ENCODE measurements at places on chromosomes 11 and 22.
A peak's percentile ranks its signal among the peaks of the same experiment; 100 is the strongest.

DNA sequence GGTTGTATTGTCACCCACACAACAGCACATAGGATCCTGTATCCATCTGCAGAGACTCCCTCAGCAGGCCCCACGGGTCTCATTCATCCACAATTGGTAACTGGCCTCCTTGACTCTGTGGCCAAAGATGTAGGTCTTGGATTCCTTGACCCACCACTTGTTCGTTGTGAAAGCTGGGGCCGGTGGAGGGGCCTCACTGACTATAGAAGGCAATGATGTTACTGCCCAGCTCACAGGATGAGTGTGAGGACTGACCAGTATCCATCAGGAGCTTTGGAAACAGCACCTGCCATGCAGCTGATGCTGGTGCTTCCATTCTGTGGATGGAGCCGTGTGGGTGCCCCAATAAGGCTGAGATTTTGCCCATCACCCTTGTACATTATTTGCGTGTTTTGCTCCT is 615.7 kb downstream of the BRD1 start:
- no peak for DNase-seq

DNA sequence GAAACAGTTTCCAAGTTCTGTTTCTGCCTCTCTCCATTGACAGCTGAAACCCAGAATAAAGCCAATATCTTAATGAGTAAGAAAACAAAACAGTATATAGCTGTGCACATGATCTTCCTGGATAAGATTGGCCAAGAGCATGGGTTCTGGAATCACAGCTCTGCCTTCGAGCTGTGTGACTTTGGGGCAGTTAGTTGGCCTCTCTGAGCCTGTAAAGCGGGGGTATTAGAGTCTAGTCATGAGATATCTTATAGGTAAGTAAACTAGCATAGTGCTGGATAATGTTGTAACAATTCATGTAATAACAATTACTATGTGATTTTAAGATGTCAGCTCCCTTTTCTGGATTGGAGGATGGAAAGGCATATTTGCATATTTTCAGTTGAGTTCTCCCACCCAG is 73.5 kb downstream of the TRAF6 start:
- DNase-seq: no peak

DNA sequence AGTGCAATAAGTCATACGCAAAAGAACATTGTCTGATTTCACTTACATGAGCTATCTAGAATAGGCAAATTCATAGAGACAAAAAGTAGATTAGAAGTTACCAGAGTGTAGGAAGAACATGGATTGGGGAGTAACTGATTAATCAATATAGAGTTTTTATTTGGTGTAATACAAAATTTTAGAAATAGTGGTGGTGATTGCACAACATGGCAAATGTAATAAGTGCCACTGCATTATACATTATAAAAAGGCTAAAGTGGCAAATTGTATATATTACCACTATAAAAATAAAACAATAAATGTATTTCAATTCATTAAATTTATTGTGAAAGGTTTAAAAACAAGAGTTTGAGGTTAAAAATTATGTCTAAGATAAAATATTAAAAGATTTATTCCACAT is 8.7 kb upstream of the OR51B4 start:
- no peak for DNase-seq

GRCh38 chr11:17721242-17721999 is 2.0 kb downstream of the MYOD1 start:
- no peak for DNase-seq

DNA sequence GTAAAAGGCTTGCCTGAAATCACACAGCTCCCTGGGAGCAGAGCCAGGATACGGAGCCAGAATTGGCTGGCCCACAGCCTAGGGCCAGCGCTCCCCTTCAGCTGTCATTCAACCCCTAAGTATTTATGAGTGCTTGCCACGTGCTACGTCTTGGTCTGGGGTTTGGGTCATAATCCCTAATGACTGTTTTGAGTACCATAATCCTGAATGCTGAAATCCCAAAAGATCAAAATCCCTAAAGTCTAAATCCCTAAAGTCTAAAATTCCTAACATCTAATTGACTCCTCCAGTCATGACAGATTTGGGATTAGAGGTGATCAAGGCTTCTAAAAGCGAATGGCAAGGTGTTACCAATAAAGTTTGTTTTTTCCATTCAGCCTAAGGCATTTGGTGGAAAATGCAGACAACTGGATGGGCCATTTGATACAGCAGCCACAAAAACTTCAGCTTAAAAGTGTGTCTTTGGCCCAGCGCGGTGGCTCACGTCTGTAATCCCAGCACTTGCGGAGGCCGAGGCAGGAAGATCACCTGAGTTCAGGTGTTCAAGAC is 59.8 kb upstream of the PRR5 start:
- DNase-seq: no peak

DNA sequence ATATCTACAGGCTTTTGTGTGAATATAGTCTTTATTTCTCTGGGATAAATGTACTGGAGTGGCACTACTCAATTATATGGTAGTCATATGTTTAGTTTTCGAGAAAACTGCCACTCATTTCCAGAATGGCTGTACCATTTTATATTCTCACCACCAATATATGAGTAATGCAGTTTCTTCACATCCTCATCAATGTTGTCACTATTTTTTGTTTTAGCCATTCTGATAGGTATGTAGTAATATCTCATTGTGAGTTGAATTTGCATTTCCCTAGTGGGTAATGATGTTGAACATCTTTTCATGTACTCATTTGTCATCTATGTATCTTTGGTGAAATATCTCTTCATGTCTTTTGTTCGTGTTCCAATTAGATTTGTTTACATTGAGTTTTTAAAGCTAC is 18.0 kb downstream of the ACRV1 start:
- DNase-seq: no peak

DNA sequence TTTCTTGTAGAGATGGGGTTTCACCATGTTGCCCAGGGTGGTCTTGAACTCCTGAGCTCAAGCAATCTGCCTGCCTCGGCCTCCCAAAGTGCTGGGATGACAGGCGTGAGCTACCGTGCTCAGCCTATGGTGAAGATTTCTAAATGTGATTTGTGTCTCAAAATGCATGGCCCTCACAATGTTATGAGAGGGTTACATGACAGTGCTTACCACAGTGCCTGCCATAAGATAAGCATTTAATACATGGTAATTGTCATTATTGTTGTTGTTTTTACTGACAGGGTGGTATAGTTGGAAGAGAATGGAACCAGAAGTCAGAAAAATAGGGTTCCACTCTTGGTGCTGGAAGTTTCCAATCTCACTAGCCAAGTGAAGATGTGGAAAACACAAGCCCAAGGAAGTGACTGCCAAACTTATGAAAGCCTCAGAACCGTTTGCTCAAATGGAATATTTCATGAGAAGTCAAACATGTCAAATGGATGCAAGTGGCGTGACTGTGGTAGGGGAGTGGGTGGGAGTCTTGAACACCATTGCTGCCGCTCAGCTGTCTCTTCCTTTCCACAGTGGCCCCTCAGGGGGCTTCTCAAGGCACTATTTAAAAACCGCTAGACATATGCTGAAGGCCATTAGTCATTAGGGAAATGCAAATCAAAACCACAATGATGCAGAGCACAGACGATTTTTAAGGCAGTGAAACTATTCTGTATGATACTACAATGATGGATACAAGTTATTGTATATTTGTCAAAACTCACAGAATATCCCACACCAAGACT is 29.1 kb upstream of the LMO2 start:
- DNase-seq: no peak

GRCh38 chr22:37406441-37407235 is 20.6 kb downstream of the ELFN2 start:
- DNase-seq: no peak

DNA sequence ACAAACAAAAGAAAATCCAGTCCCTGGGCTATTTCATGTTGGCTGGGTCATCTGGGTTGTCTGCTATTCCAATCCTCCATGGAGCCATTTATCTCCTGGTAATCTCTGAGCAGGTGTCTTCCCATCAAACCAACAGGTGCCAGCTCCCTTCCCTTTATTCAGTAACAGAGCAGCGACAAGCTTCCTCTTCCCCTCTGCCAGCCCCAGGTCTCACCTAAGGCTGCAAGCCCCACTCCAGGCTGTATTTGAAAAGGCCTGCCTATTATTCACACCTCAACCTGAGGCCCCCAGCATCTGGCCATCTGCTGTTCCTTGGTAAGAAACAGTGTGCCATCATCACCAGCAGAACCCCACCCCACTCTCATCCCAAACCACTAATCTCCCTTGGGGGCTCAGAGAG is 436.2 kb downstream of the BUD13 start:
- no peak for DNase-seq

DNA sequence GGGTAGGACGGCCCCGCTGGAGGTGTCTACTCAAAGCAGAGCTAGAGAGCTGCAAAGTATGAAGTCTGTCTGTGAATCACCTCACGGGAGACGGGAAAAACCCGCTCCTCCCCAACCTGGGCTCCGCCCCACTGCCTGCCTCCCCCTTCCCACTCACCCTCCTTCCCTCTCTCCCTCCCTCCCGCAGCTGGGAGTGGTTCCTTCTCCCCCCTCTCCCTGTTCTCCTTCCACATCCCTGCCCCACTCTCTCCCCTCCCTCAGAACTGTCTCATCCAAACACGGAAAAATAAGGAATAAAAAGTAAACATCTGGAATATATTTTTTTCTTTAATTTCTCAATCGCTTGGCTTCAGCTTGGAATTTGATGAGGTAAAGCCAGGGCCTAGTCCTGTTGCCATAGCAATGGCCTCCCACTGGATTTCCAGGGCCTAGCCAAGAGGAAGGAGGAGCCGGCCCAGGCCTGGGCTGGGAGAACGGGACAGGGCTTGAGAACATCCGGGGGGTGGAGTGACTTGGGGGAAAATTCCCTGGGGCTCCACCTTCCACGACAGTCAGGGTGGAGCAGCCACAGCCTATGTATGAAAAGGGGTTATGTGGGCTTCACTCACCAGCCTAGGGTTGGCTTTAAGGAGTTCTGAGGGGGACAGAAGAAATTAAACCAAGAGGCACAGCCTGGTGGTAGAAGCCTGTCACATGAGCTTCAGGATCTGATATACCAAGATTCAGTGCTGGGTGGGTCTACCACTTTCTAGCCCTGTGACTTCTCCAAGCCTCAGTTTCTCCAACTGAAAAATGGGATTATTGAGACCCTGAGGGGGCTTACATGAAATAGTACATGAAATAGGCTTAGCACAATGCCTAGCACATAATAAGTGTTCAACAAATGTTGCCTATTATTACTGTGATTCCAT is 2.2 kb downstream of the TNKS1BP1 start:
- peak; percentile 81 for DNase-seq

DNA sequence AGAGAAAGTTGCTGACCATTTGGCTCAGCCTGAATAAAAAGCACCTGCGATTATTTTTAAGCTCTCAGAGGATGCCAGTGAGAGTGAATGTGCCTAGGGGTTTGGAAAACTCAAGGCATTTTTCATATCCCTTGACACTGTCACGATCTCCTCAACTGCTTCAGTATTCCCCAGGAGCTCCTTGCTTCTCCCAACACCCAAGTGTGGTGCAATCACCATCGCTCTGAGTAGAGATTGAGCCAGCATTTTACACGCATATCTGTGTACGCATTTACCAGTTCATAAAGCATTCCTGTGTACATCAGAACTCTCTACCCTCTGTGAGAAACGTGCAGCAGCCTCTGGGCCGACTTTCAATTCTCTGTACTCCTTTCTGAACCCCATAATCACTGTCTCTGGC is 1.3 kb downstream of the SRRD start:
- DNase-seq: no peak

DNA sequence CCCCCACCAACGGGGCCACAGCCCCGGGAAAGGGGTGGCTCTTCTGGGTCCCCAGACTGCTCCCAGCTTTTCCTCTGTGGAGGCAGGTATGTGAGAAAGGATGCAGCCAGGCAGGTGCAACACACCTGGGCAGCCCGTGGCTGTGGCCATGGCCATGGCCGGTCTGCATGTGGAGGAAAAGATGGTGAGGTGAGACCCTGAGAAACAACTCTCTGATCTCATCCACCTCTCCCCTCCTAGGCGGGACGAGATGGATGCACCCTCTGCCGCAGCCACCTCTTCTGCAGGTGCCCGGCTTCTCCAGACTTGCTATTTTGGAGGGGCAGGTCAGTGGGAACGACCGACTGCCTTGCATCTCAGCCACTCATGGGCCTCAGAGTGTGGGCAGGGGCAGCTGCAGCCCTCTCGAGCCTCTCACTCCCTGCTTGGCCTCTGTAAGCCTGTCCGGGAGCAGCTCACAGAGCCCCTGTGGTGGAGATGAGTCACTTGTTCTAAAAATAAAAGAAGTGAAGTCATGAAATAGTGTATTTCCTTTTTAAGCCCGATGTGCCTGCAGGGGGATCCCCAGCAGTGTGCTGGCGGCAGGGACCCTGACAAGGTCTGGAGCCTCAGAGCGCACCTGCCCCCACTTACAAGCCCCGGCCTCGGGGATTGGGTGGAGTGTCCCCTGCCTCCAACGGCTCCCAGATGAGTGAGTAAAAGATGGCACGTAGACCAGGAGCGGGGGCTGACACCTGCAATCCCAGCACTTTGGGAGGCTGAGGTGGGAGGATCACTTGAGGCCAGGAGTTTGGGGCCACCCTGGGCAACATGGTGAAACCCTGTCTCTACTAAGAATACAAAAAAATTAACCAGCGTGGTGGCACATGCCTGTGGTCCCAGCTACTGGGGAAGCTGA is 10.7 kb downstream of the SMIM38 start:
- no peak for DNase-seq

- no peak for DNase-seq
Observed at GRCh38 chr11:112834277-112834755, 126.9 kb upstream of the NCAM1 start.

DNA sequence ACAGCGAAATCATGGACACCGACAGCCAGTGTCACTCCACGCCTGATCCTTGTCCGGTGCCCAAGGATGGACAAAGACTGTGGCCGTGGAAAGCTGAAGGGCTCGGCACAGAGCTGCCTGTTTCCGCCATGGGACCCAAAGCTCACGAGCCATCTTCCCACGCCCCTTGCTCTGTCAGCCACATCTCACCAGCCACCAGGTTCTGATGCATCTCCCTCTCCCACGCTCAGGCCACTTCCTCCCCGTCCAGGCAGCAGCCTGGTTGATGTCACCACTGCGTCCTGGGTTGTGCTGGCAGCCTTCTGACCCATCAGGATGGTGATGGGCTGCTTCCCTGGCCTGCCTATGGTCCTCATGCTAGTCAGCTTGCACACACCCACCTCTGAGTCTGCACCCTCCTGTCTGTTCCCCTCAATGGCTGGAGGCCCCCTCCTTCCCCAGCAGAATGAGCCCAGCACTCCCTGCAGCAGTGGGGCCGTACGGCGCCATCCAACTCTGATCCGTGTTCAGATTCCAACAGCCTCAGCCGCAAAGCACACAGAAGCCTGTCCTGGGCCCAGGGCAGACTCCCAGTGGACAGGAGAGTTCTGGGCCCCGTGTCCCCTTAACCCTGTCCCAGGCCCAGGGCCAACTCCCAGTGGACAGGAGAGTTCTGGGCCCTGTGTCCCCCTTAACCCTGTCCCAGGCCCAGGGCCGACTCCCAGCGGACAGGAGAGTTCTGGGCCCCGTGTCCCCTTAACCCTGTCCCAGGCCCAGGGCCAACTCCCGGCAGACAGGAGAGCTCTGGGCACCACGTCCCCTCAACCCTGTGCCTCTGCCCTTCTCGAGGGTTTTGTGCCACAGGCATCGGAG is 259.5 kb downstream of the BRD1 start:
- no peak for DNase-seq

Measured in right renal cortex interstitium (tissue), 3 donors.